H1 (cell line): ENCODE measurements at places on chromosomes 1 and 21. TPM values are rescaled to one million over a fixed set of nuclear protein-coding genes. Genes with fewer than 3 reads are reported as not detected.
A peak's percentile ranks its signal among the peaks of the same experiment; 100 is the strongest.

GRCh38 chr1:190068304-190068703, 409.4 kb downstream of the BRINP3 start:
- no peak overlapping the region for H3K27ac ChIP-seq
- no peak overlapping the region for H3K4me3 ChIP-seq
- no peaks in the 10 kb centered on the region for H3K27me3 ChIP-seq
- H3K36me3 ChIP-seq, result no peaks in the 10 kb centered on the region
- DNase-seq, result no peak

DNA sequence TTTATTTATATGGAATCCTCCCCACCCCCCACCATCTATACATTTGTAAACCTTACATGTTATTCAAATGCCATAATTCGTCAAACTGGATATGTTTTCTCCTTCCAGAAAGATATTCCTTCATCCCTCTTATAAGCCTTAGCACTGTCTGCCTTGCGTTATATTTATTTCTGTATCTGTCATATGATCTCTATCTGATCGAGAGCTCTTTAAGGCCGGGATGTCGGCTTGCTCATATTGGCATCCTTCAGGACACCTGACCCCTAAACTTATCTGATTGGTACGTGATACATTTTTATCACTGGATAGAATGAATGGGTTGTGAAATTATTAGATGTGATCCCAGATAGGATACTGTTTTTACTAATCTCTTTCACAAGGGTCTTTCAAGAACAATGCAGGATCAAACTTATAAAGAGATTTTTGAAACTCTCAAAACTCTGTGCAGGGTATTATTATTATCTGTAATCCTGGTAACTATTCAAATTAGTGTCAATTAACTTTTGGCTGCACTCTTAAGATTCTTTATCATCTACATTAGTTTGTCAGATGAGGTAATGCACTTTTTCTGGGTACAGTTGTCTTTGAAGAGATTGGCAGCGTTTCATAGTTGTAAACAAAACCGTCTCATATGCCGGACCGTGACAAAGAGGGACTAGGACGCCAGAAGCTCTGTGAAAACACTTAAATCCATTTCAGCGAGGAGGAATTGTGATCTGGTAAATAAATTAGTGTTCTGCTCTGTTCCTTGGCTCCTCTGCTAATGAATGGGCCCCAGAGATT, 152.0 kb downstream of the KIF26B start:
- no peaks in the 10 kb centered on the region for H3K27me3 ChIP-seq
- peaks cover 9% of the 10 kb centered on the region for H3K4me1 ChIP-seq
- no peak overlapping the region for H3K4me3 ChIP-seq

TRIM17 gene
- 2.2 and 2.3 TPM in 2 replicates for total RNA-seq

GRCh38 chr1:157490467-157491165, 61.7 kb downstream of the FCRL5 start:
- H3K4me3 ChIP-seq, result no peak overlapping the region
- H3K36me3 ChIP-seq, result no peaks in the 10 kb centered on the region
- H3K4me1 ChIP-seq, result no peaks in the 10 kb centered on the region
- H3K27me3 ChIP-seq, result no peaks in the 10 kb centered on the region; the same call in 1 of the 2 replicates
- DNase-seq, result peak; percentile 43

DNA sequence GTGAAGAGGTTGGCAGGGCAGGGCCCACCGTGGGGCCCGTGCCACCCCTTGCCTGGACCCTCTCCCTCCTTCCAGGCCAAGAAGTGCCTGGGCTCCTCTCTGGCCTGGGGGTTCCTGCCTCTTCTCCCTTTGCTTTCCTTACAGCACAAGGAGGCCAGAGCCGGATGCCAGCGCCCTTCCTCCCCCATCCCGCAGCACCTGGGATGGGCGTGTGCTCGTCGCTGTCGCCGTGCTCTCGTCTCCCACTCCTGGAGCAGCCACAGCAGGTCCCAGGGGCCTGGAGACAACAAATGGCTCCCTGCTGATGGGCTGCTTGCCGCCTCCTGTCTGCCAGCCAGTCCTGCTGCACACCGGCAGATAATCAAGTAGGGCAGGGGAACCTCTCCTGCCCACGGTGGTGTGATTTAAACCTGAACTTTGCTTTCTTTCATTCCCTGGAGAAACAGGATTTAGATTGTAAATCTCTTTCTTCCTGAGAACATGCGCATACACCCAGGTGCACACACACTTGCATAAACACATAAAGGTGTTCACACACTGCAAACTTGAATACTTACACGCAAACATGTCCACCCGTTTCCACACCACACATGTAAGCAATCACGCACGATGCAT, 50.8 kb upstream of the POU3F1 start:
- peaks cover 4% of the 10 kb centered on the region for H3K4me1 ChIP-seq
- H3K27me3 ChIP-seq, result no peaks in the 10 kb centered on the region
- H3K36me3 ChIP-seq, result no peaks in the 10 kb centered on the region
- H3K4me3 ChIP-seq, result no peak overlapping the region
- H3K27ac ChIP-seq, result no peak overlapping the region

C1QA gene
- not detected in 2 replicates for total RNA-seq

- H3K27me3 ChIP-seq, result no peaks in the 10 kb centered on the region
- H3K27ac ChIP-seq, result no peak overlapping the region
- H3K36me3 ChIP-seq, result peaks cover 24% of the 10 kb centered on the region
Observed at GRCh38 chr21:43806017-43806710, 16.8 kb downstream of the RRP1 start.

- no peaks in the 10 kb centered on the region for H3K27me3 ChIP-seq
- DNase-seq, result no peak
- H3K4me1 ChIP-seq, result no peaks in the 10 kb centered on the region
Observed at GRCh38 chr1:165536016-165536415, 7.8 kb upstream of the LRRC52 start.

- H3K27me3 ChIP-seq, result no peaks in the 10 kb centered on the region
- peaks cover 39% of the 10 kb centered on the region for H3K4me1 ChIP-seq
- H3K27ac ChIP-seq, result peak overlapping the region; percentile 90
- peaks cover 9% of the 10 kb centered on the region for H3K36me3 ChIP-seq
- peak; percentile 89 for DNase-seq
Observed at GRCh38 chr1:43549921-43550597, 19.4 kb downstream of the PTPRF start.

DNA sequence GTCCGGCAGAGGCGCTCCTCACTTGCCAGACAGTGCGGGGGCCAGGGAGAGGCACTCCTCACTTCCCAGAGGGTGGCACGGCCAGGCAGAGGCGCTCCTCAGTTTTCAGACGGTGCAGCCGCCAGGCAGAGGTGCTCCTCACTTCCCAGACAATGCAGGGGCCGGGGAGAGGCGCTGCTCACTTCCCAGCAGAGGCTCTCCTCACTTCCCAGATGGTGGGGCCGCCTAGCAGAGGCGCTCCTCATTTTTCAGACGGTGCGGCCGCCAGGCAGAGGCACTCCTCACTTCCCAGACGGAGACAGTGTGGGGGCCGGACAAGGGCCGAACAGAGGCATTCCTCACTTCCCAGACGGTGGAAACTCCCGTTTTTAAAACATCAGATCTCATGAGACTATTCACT, 238.4 kb upstream of the CACYBP start:
- no peak overlapping the region for H3K27ac ChIP-seq
- no peak for DNase-seq
- H3K4me3 ChIP-seq, result no peak overlapping the region

GRCh38 chr1:160744199-160744851, 5.3 kb downstream of the SLAMF7 start:
- H3K4me1 ChIP-seq, result no peaks in the 10 kb centered on the region
- no peaks in the 10 kb centered on the region for H3K27me3 ChIP-seq
- H3K27ac ChIP-seq, result no peak overlapping the region
- DNase-seq, result no peak
- no peak overlapping the region for H3K4me3 ChIP-seq

DNA sequence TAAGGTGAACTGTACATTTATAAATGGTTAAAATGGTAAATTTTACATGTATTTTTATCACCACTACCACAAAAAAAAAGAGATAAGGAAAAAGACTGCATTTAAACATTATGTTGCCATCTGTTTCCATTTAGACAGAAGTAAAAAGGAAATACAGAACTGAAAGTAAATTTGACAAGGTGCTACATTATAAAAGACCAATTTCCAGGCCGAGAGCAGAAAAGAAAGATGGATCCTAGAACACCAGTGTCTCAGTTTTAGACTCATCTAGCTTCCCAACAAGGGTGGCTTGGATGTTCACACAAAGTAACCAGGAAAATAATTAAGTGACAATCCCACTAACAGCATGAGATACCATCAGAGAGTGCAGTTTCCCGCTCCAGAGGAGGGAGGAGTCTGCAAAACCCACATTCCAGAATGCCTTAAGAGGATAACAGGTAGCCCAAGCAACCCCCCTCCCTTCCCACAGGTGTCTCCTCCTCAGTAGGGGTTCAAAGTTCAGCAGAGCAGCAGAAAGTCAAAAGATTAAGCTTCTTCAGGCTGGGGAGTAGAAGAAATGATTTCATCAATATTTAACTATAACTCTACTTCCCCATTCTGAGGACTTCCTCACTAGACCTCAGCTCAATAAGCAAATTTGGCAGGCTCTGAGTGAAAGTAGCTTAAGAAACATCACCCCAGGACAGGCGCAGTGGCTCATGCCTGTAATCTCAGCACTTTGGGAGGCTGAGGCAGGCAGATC, 11.8 kb downstream of the TPM3 start:
- no peak for DNase-seq
- peak overlapping the region; percentile 44 for H3K4me3 ChIP-seq

RGS8 gene
- 0.13 and 0.29 TPM in 2 replicates for total RNA-seq

- no peak for DNase-seq
- H3K4me3 ChIP-seq, result no peak overlapping the region
- H3K36me3 ChIP-seq, result no peaks in the 10 kb centered on the region; the same call in 1 of the 2 replicates
- no peak overlapping the region for H3K27ac ChIP-seq
Observed at GRCh38 chr21:46517361-46517760, 58.7 kb downstream of the DIP2A start.

FAM167B gene
- total RNA-seq, result 3.2 and 3.9 TPM in 2 replicates

DNA sequence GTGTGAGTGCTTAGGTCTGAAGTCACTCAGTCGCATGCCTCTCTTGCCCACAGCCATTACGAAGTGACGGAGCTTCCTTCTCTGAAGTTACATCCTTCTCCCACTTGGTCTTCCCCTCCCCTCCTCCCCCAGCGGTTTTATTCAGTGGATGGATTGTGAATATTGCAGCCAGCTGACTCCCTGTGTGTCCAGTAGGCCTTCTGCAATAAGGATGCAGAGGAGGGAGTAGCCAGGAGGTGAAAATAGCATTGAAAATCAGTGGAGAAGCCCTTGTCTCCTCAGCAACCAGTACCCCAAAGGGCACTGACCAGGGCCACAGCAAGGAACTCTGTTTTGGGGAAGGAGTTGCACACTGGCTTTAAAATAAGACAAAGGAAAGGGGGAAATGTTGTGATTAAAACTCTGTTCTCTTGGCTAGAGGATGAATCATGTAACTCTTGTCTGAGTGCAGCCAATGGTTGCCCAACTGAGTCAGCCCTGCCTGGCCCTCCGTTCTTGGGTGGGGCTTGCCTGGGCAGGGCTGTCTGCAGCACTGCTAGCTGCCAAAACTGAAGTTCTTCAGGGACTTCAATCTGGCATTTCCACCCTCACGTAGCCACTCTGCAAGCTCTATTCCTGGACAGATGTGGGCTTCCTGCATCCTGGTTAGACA, 4.3 kb downstream of the S100A10 start:
- no peaks in the 10 kb centered on the region; the same call in 1 of the 2 replicates for H3K27me3 ChIP-seq
- peaks cover 5% of the 10 kb centered on the region for H3K4me1 ChIP-seq
- DNase-seq, result no peak
- no peak overlapping the region for H3K4me3 ChIP-seq

- DNase-seq, result no peak
- no peaks in the 10 kb centered on the region for H3K36me3 ChIP-seq
- H3K4me3 ChIP-seq, result no peak overlapping the region
- H3K27ac ChIP-seq, result no peak overlapping the region
- H3K27me3 ChIP-seq, result no peaks in the 10 kb centered on the region
Observed at GRCh38 chr1:204319027-204319426, 40.7 kb downstream of the PLEKHA6 start.

DNA sequence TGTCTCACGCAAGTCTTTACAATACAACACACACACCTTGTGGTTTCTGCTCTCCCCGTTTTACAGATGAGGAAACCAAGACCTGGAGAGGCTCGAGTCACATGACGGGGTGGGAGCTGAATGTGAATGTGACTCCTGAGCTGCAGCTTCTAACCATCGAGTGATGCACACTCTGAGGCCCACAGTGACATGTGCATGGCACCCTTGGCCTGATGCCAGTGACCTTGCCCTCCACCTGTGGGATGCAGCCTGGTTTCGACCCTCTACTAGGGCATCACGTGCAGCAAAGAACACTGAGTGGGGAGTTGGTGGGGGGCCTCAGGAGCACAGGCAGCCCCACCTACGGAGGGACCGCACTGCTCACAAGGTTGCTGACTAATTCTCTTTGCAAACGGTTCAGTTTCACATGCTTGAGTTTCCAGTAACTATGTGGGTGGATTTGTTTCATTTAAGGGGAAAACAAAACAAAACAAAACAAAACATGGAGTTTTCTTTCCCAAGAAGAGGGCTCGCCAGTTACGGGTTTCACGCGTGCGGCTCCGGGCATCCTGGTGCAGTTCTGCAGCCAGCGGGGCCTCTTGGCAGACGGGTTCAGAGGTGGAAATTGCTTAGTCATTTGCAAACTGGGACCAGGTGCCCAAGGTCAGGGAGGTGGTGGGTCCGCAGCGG, 22.9 kb downstream of the SPSB1 start:
- H3K27ac ChIP-seq, result no peak overlapping the region; the same call in 1 of the 2 replicates
- H3K27me3 ChIP-seq, result no peaks in the 10 kb centered on the region; the same call in 1 of the 2 replicates

- H3K27ac ChIP-seq, result no peak overlapping the region
- no peaks in the 10 kb centered on the region for H3K27me3 ChIP-seq
- H3K4me1 ChIP-seq, result no peaks in the 10 kb centered on the region
- no peak overlapping the region for H3K4me3 ChIP-seq
- no peak for DNase-seq
Observed at GRCh38 chr1:215792446-215792845, 225.3 kb downstream of the KCTD3 start.

DNA sequence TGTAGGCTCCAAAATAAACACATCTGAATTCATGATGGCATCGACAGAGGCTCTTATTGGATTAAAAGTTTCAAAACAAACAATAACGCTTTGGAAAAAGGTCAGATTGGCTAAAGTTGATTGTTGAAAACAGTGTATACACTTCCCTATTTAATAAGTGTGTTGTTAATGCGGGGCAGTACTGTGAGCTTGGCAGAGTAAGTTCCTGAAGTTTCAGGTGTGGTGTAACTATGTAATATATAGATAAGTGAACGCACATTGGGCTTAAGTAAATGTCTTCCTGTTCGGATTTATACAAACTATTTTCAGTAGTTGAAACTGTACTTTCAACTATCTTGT, 810 bp downstream of the ZBTB37 start:
- H3K27ac ChIP-seq, result peak overlapping the region; percentile 17; the same call in 1 of the 2 replicates
- no peaks in the 10 kb centered on the region for H3K27me3 ChIP-seq
- H3K4me3 ChIP-seq, result peak overlapping the region; percentile 83
- peaks cover 48% of the 10 kb centered on the region for H3K36me3 ChIP-seq

DNA sequence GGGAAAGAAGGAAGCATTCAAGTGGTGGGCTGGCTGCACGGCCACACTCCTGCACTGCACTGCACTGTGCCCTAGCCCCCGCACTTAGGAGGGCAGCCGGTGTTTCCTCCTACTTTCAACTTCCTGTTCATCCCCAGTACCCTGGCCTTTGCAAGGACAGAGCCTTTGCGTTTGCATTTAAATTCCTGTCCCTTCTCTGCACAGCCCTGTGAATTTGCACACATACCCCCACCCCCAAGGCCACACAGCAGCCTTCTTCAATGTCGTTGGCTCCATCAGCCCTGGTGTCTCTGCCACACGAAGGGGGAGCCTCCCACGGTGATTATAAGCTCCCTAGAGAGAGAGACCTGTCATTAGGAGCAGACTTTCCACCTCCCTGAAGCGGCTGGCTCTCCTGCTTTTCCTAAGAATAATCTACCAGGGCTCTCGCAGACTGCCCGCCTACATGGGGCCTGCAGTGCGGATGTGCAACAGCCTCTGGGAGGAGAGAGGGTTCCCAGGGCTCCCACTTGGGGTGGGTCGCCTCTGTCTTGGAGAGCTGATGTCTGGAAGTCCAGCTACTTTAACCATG, 13.2 kb upstream of the SLC45A3 start:
- H3K36me3 ChIP-seq, result no peaks in the 10 kb centered on the region
- no peak overlapping the region for H3K4me3 ChIP-seq
- H3K4me1 ChIP-seq, result peaks cover 6% of the 10 kb centered on the region; the same call in 1 of the 2 replicates
- no peaks in the 10 kb centered on the region for H3K27me3 ChIP-seq
